Ecto neural progenitor cell (in vitro differentiated cells): ENCODE measurements at places on chromosomes 7 and 10.

DNA sequence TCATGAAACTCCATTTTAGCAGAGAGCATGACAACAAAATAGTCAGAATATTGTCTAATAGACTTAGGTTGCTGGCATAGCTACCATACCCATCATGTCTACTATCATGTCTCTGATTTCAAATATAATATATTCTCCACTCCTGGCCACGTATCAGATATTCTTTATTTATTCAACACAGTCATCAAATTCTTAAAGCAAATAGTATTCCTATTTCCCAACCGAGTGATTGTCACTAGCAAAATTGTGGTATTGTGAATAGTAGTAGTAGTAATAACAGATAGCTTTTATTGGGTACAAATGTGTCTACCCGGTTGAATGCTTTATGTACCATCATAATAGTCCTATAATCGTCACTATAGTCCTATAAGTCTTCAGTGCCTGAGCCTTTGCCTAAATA is 918.6 kb downstream of the KCNMA1 start:
- no peak for DNase-seq

DNA sequence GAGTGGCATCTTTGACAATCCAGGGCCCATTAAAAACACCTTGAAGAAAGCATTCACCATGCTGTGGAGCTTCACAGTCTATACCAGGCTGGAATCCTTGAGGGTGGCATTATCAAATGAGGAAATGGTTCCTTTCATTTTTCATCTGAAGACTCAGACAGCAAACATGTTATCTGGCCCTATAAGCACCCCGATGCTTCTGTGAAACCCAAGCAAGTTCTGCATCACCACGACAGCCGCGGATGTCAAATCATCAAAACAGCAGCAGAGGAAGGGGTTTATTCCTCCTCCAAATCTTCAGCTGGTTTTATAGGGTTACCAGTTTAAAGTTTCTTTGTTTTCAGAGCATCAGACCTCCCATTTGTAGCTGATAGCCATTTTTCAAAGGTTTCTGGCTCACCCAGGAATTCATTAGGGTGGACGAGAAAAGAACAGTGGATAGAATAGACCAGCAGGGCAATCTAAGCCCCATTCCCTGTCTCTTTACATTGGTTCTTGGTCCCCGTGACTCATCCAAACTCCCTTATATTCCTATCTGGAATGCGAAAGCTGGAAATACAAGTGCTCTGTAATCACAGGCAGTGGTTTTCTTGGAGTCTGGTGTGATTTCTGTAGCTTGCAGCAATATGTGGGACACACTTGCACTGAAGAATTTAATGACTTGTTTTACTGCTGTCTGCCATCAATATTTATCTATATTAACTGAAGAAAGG is 217.9 kb downstream of the SKAP2 start:
- DNase-seq, result no peak

GRCh38 chr10:61411706-61412105 is 41.5 kb downstream of the TMEM26 start:
- DNase-seq, result no peak

GRCh38 chr10:101157756-101158458 is 26.8 kb downstream of the TLX1 start:
- no peak for DNase-seq

DNA sequence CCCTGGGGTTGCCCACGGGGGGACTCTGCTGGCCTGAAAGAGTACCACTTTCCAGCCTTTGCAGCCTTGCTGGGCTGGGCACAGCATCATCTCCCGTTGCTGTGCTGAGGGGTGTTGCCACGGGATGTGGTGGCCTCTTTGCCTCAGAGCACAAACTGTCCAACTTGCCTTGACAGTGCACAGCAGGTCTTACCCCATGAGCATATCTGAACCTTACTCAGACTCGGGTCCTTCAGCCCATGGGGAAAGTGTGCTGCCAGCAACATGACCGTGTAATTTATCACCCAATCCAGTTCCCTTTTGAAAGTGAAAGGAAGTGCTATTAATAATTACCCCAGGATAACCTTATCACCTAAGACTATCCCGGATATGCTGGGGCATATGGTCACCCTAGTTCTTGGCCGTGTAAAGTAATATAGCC is 46.8 kb downstream of the TBXAS1 start:
- DNase-seq, result no peak

DNA sequence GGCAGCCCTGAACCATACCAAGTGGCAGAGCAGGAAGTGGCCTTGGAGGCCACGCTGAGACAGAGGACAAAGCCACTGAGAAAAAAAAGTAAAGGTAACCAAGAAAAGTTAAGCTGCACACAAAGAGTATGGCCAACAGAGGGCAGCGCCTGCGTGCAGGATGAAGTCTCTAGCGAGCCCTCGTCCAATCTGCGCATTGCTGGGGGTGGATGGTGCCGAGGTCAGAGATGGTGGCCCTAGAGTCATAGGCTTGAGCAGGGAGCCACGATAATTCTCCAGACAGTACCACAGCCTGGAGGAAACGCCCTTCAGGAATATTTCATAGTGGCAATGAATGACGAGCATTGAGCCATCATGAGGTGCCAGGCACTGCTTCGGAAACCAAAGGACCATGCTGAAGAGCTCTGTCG is 9.7 kb downstream of the ATP6V0E2 start:
- peak; percentile 70 for DNase-seq

DNA sequence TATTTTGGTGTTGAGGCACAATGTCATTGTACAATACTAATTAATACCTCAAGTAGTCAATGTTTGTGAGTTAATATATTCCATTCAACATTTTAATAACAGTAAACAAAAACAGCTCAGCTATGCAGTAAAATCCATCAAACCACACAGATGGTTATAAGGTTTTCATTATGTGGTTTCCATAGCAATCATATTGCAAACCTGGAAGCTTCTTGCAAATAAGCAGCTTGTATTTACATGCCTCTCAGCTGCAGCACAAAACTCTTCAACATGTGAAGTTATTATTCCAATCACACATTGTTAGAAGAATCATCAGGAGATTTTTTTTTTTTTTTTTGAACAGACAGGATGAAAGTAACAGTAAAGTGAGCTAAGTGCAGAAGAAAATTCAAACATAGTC is 170.2 kb downstream of the SKAP2 start:
- no peak for DNase-seq

- DNase-seq, result no peak
Measured at GRCh38 chr10:125192005-125192404, 31.6 kb upstream of the CTBP2 start.

GRCh38 chr10:45548068-45548467 is 124.5 kb downstream of the ZFAND4 start:
- DNase-seq, result no peak

GRCh38 chr7:144416341-144416740 is 12.8 kb upstream of the NOBOX start:
- DNase-seq, result no peak

- no peak for DNase-seq
Measured at GRCh38 chr7:42123716-42124115, 113.3 kb downstream of the GLI3 start.

- no peak for DNase-seq
Measured at GRCh38 chr10:11560076-11560709, 51.3 kb downstream of the USP6NL start.

- DNase-seq, result no peak
Measured at GRCh38 chr7:43546231-43546630, 36.7 kb upstream of the STK17A start.

GRCh38 chr10:97974526-97975525 is 55.6 kb downstream of the CRTAC1 start:
- DNase-seq, result peak; percentile 59

GRCh38 chr10:130045091-130045652 is 65.5 kb downstream of the C10orf143 start:
- peak; percentile 57 for DNase-seq

DNA sequence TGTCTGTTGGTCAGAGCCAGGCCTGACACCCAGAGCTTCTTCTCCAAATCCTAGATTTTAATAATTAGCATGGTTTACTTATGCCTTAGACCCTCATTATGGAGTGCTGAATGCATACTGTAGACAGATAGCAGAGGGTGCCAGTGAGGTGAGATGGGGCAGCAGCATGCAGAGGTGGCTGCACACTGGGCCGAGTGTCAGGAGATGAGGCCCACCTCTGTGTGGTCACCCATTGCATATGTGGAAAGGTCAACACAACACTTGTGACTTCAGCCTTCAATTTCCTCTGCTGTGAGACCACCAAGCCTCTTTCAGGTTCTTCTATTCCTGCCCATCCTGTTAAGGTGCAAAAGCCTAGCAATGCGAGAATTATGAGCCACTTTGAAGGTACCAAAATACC is 39.7 kb upstream of the NMT2 start:
- no peak for DNase-seq

DNA sequence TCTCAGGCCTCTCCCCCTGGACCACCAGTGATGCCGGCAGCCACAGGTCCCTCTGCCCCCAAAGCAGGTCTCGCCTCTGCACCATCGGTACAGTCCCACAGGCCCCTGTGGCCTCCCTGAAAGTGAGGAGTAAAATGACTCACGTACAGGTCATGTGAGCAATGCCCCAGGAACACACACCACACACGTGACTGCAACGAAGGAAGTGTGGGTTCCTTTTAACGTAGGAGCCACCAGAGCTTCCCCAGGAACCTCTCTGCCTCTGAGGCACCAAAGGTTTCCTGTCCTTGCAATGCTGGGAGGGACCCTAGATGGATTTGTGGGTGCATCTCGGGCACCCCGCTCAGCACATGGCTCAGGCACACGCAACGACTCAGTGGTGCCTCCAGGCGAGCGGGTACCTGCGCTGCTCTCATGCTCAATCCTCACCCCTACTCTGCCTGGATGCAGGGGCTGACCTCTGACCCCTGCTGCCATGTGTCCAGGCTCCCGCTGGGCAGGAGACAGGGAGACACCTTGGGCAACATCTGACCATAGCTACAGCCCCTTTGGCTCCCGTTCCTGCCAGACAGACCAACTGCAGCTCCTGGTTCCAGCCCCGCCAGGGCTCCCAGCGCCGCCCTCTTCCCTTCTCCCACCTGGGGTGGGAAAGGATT is 120.7 kb downstream of the PRKAG2 start:
- DNase-seq, result no peak

DNA sequence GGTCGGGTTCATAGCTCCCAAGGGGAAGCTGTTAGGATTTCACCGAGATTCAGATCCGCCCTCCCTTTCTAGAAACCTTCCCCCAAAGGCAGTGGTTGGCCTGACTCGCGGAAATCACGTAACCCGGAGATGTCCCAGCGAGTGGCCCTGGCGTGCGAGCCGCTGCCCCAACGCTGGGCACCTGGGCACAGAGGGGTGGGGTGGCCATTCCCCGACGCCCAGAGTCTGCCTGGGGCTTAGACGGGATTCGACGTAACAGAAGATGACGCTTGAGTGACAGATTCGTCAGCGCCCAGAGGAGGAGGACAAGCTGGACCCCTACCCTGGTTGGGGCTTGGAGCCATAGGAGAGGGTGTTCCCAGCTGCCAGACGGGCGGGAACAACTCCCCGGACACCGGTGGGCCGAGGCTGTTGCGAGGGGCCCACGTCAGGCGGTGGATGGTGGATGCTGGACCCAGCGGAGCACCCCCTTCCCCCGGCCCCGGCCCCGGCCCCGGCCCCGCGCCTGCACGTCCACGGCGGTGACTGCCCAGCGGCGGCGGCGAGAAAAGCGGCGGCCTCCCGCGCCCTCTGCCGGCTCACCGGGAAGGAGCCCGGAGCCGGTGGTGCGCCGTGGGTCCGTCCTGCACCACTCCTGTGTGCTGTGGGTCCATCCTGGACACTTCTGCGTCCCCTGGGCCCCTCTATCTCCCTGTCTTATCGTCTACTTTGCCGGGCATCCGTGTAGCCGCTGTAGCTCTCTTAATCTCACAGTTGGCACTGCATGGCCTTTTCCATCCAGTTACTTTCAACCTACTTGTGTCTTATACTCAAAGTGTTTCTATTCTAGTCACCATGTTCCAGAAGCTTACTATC is 35.4 kb upstream of the KNDC1 start:
- peak; percentile 79 for DNase-seq

- DNase-seq, result no peak
Measured at GRCh38 chr10:122519144-122519543, 41.4 kb upstream of the DMBT1 start.

DNA sequence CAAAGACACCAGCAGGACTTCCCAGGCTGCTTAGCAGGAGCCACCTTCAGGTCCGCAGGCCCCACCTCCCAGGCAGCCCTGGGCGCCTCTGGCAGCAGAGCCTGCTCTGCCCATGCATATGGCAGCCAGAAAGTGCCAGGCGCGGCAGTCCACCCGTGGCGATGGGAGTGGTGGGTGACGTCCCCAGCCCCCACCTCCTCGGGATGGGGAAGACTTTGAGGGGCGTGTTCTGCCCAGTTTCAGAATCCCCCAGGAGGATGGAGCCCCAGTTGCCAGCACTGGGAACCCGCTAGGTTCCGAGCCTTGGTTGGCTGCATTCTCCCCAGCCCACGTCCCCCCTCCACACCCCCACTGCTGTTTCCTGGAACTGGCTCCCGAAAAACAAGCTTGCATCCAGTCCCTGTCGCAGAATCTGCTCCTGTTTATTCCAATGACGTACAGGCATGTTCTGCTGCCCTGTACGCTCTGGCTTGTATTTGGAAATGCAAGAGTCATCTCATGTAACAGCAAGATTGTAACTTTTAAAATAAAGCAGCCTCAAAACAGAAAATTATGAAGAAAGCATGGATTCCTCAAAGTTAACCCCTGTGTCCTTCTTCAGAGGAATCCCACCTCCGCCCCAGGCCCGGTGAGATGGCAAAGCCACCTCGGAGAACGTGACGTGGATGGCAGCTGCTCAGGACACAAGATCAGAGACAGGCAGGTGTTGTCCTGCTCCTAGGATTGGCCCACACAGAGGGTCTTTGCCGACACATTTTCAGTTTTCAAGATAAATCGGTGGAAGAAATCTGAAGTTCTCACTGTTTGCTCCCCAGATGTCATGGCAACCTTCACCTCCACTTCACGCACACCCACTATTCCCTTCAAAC is 87.8 kb upstream of the PPP2R2D start:
- peak; percentile 30 for DNase-seq

DNA sequence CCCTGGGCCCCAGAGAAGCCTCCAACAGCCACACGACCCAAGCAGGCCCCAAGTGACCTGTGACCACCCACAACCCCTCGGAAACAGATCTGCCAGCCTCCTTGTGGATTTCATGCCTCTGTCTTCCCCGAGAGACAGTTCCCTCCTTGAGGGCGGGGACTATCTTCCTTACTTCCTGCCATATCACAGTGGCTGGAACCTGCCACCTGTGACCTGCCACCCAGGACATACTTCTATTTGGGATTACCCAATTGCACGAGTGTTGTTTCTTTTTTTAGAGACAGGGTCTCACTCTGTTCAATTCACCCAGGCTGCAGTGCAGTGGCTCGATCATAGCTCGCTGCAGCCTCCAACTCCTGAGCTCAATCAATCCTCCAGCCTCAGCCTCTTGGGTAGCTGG is 25.9 kb downstream of the TNRC18 start:
- DNase-seq, result no peak

- DNase-seq, result no peak
Measured at GRCh38 chr10:37236093-37236492, 110.7 kb downstream of the ANKRD30A start.

DNA sequence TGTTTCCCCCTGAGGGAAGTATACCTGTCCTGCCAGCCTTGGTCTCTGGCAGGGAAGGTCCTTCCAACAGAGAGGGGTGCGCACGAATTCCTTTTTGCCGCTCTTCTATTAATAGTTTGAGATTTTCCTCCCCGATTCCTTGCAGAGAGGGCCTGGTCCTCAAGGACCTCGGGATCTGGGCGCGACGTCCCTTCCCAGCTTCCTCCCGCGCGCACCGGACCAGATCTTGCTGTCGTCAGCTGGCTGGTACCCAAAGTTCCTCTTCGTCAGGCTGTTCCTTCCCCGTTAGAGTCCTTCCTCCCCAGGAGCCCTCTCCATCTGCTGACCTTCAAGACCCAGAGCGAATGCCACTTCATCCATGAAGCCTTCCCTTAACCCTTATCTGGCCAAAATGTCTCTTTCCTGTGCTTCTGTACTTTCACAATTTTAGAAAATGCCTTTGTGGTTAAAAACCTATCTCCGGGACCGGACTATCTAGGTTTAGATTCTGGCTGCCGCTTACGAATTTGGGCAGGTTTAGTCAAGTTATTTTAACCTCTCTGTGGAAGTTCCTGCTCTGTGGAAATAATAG is 851 bp upstream of the GOT1 start:
- DNase-seq, result no peak
